ENCODE measurements at places on chromosomes 1 and 21. TPM values are rescaled to one million over a fixed set of nuclear protein-coding genes. Genes with fewer than 3 reads are reported as not detected.

EIF4G3 gene
- 35.9 TPM for total RNA-seq

FAM3B gene
- not detected for total RNA-seq

SLC16A4 gene
- 0.07 TPM for total RNA-seq

AMY1B gene
- total RNA-seq: not detected

BCL2L15 gene
- total RNA-seq: 0.09 TPM

- no peak for DNase-seq
These were observed 24.3 kb downstream of the COL6A2 start for GRCh38 chr21:46122237-46122671.

GRCh38 chr1:158013840-158014730 is 20.6 kb downstream of the KIRREL1 start:
- no peak for DNase-seq

DNA sequence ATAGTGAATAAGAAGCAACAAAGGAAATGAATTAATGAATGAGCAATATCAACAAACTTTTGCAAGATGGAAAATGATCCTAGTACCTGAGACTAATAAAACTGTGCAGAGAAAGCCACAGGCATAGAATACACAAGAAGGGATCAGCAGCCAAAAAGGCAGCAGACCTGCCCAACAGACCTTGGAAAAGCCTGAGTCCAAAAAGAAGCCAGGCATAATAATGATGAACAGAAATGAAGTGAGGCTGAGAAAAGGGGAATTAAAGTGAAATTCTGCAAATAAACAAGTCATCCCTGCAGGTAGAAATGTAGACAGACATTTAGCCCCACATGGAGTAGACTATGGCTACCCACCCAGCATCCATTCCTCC is 10.3 kb upstream of the PHTF1 start:
- DNase-seq: no peak

DNA sequence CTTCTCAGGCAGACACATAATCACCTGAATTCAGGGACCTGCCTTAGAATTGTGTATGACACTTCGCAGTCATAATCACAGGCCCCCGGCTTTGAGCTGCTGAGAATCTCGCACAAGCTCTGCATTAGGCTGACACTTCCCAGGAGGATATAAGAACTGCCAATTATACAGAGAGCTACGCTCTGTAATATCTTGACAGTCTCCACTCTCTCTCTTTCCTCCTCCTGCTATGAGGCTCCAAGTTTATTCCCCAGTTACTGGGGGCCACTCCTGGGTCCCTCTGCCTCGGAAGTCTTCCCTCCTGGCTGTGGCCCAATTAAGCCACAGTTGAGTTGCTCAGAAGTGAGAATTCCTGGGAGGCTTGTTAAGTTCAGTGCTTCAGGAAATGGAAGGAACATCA is 42.7 kb downstream of the EBNA1BP2 start:
- no peak for DNase-seq

- DNase-seq: no peak
These were observed 35.8 kb downstream of the PLEKHA6 start for GRCh38 chr1:204323887-204324286.

DNA sequence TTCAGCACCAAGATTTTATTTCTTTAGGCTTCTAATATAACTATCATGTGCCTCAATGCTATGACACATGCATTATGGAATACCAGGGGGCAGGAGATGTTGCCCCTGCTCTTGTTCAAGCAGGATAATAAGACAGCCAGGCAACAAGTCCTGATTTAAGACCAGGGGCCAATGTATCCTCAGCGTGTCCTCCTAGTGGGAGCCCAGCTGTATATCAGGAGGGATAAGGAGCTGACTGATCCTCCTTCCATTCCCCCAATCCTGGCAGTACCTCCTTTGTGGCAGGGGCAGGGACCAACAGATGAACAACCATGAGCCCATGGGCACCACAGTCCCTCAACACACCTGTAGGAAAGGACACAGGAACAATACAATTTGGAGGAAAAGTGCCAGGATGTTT is 29.3 kb downstream of the SORT1 start:
- no peak for DNase-seq

GRCh38 chr1:247482747-247483146 is 24.8 kb upstream of the OR2B11 start:
- DNase-seq: no peak

DNA sequence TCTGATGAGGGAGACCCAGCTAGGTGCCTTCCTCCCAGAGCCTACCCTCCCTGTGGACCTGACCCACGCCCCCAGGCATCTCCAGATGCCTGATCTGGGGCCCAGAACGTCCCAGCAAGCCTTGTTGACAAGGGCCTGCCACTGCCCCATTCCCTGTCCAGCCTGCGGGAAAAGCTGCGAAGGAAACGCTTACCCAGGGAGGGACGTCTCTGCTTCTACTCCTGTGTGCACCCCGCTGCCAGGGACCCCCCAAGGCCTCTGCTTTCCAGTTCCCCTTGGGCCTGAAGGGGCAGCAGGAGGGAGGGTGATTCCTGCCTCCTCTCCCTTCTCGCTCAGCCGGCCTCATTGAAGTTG is 11.6 kb upstream of the CLSTN1 start:
- no peak for DNase-seq

GRCh38 chr1:243525085-243525487 is 269.2 kb downstream of the SDCCAG8 start:
- DNase-seq: no peak

DNA sequence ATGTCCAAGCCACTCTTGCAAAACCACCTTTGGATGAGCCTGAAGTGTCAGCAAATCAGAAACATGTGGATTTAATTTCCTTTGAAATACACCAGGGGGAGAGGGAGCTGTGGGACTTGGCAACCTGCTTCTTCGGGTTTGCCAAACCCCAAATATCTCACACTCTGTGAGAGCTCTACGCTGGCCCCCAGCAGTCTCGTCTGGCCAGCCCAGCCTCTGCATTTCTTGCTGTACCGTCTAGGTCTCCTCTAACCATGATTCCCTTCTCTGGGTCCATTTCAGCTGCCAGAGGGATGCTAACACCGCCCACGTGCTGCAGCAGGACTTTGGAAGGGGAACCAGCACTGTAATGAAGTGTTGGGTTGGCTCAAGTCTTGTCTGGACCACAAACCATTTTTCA is 114.6 kb downstream of the MRPS6 start:
- no peak for DNase-seq

DNA sequence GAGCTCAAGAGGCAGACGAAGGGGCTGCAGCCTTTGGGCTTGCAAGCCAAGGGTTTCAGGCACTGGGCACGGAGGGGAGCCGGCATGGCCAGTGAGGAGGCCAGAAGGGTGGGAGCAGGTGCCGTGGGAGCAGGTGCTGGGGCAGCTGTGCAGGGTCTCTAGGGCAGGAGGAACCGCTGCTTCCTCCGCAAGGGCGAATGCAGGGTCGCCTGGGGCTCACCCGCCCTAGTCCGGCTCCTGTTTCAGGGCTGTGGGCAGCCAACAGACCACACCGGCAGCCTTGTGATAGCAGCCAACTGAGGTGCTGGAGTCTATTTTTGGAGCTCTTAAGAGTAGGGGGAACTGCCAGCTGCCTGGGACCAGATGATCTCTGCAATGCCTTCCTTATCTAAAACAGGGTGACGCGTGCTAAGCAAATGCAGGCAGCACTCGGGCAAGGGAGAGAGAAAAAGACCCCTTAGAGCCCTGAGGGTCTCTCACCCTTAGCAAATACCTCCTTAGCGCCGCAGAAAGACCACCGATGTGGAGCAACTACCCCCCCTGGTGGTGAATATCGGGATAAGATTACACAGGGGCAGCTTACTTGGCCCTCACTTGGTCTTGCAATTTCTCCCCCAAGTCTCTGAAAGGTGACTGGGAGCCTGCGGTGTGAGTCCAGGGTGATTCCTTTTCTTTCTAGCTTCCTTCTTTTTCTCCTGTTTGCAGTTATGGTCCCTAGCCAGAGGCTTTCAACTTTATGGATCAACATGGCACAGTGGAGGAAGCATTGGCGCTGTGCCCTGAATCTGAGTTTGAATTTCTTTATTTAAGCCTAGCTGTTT is 20.7 kb upstream of the MAPKAPK2 start:
- peak; percentile 84 for DNase-seq

DNA sequence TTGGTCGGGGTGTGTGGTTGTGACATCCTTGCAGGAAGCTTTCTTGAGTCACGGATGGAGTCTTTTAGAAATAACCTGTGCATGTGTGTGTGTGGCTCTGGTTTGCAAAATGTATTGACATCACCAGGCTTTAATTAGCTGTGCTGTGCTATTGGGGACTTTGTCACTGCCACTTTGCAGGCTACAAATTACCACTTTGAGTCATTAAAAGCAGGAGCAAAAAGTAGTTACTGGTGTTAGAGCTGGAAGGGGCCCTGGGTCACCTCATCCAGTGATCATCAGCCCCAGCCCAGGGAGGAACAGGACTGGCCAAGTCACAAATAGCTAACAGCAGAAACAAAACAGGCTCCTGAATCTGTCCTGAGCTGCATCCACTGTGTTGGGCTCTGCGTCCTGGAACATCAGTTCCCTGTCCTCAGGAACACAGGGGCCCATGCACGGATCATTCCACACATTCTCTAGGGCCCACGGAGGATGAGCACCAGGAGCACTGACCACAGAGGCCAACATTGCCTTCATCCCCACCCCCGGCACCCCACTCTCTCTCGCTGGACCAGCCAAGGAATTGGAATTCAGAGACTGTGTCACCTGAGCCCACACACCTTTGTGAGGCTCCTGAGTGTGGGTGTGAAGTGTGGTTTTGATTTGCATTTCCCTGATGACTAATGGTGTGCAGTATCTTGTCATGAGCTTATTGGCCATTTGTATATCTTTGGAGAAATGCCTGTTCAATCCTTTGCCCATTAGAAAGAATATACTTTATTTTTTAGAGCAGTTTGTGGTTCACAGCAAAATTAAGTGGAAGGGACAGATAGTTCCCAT is 280.1 kb upstream of the C1orf174 start:
- DNase-seq: no peak

DNA sequence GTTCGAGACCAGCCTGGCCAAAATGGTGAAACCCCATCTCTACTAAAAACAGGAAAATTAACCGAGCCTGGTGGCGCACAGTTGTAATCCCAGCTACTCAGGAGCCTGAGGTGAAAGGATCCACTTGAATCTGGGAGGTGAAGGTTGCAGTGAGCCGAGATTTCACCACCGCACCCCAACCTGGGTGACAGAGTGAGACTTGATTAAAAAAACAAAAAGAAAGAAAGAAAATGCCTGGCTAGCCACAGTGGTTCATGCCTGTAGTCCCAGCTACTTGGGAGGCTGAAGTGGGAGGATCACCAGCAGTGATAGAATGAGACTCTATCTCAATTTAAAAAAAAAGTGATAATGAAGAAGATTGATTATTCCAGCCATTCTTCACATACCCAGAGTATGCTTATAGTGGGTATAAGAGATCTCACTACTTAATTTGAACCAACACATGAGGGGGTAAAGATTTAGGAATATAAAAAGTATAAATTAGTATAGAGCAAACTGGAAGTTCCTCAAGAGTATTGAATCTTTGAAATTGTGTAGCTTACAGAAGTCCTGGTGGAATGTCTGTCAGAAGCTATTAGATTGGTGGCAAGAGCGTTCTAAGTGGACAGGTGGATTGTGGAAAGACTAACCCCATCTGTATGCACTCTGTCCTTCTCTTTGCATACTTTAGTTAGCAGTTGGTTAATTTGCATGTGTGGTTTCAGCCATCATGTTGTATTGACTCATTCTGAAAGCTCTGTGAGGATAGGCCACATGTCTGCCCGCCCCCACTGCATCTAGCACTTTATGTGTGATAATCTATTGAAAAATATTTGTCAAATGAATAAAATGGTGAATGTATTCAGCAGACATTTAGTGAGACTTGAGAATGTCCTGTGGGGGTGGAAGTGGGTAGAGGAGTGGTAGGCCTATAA is 25.0 kb downstream of the RLF start:
- no peak for DNase-seq

DNA sequence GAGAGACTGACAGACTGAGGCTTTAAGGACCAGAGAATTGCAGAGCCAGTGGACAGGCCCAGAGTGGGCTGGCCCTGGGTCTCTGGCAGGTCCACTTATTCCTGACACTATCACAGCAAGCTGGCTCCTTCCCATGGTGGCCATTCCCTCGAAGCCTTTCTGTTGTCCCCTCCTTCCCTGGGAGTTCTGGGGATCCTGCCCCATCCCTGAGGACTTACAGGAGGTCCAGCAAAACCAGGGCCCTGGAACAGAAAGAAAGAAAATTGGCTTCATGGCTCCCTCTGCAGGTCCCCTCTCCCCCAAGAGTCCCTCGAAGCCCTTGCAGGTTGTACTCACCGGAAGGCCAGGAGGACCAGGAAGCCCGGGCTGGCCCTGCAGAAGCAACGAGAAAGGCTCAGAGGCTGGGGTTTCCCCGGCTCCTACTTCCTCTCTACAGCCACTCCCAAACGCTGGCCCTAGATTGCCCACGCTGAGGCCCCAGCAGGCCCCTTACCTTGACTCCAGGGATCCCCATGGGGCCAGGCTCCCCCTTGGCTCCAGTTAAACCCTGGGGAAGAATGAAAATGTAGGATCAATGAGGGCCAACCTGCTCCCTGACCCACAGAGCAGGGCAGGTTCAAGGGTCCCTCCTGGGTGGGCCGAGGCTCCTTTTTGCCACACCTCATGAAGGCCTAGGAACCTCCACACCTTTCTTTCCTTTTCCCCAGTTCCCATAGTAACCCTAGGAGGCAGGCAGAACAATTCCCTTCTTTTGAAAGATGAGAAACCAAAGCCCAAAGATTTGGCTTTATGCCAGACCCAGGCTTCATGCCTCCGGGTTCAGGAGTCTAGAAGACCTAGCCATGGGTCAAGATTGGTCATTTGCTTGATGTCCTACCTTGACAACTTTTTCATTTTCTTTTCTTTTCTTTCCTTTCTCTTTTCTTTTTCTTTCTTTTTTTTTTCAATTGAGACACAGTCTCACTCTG is 4.6 kb downstream of the COL9A2 start:
- DNase-seq: no peak

DNA sequence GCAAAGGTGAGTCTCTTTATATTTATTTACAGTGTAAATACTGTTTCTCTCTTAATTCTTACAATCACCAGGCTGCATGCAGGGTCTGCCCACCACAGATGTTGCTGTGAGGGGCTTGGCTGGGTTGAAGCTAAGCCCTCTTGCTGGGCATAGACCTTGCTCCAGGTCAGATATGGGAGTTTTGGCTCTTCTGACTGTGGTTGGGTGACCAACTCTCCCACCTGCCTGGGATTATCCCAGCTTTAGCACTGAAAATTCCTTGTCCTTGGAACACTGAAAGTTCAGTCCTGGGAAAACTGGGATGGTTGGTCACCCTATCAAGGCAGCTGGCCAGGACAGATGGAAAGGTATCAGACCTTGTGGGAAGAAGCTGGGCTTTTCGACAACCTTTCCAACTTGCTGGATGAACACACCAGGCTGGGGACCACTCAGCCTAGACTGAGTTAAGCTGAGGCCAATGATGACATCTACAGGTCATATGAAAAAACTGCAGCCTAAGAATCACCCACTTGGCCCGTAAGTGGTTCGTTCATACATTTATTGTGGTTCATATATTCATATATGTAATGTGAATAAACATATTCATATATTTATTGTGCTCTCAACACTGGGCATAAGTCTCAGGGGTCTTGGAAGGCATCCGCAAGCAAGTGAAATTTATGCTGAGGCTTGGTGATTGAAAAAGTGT is 26.6 kb upstream of the HPDL start:
- peak; percentile 65 for DNase-seq
